Renal pelvis (tissue), 12 donors: ENCODE measurements at places on chromosomes 4 and X.

- DNase-seq, result no peak
Measured at GRCh38 chr4:101175896-101176676, 171.2 kb downstream of the PPP3CA start.

GRCh38 chr4:155552180-155552579, 114.5 kb upstream of the GUCY1A1 start:
- no peak for DNase-seq

GRCh38 chrX:30865612-30866011, 23.4 kb downstream of the TAB3 start:
- DNase-seq, result no peak

- DNase-seq, result no peak
Measured at GRCh38 chr4:93203708-93204107, 624.8 kb upstream of the ATOH1 start.

- DNase-seq, result no peak
Measured at GRCh38 chr4:98536631-98537030, 121.8 kb downstream of the TSPAN5 start.

DNA sequence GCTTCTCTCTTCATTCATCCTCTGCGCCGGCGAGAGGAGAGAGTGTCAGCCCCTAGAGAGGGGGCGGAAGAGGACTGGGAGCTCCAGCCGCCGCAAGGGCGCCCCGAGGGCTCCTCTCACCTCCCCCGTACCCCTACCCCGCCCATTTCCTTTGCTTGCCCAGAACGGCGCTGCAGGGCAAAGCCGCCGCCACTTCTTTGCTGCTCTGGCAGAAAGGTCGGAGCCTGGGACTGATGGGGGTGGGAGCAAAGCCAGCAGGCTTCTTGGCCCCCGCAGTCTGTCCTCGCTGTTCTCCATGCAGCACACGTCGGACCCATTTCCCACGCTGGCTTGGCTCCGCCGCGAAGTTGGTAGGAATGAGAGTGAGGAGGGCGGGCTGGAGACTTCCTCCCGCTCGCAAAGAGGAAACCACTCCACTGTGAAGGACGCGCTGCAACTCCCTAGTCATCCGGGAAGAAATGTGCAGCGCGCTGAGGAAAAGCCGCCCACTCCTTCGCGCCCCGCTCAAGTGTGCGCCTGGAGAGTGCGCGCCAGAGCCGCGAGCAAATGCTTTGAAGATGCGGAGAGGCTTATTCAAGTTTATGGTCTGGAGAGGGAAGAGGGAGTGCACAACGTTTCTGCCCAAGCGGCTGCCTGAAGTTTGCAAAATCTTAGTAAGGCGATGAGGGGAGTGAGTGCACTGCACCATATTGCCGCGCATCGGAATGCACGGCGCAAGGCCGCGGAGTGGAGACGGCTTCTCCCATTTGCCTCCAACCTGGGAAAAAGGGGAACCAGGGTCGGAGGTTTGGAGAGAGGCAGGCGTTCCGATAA, 2.8 kb upstream of the PCDH7 start:
- DNase-seq, result peak; percentile 68

DNA sequence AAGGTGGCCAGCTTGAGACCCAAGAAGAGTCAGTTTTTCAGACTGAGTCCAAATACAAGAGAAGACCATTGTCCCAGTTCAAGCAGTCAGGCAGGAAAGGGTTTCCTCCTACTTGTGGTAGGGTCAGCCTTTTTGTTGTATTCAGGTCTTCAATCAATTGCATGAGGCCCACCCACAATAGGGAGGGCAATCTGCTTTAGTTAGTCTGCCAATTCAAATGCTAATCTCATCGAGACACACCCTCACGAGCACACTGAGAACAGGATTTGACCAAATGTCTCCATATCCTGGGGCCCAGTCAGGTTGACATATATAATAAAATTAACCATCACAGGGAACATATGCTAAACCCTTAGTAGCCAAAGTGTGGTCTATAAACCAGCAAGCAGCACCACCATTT, 75.3 kb upstream of the FRMPD3 start:
- no peak for DNase-seq

DNA sequence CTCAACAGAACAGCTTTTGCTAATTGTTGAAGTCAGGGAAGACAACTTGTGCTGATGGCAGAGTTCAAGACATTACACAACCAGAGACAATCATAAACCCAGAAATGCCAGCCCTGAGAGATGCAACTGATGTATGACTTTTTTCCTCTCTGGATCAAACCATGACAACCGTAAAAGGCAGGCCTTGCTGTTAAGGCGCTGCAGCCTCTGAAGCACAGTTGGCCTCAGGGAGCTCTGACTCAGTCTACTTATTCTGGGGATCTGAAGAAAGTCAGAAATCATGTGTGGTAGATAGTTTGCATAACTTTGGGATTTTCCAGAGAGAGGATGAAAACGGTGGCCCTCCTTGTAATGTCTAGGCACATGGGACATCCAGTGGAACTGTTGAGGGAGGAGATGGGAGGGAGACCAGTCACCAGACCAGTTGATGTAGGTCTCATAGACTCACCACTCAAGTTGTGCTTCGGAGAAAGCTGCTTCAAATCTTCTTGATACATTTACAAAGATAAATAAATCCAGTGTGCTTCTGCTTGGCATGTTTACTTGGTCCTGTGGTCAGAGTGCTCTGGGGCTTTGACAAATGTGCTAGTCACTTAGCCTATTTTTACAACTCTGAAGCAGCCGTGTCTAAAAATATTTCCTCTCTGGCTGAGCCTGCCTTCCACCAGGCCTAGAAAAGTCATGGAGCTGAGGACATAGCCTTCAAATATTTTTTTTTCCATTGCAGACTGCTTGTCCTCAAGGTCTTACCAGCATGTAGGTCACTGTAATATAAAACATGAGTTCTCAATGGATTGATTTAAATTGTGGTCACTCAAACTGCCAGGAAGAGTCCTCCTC, 7.5 kb downstream of the HADH start:
- DNase-seq, result no peak

DNA sequence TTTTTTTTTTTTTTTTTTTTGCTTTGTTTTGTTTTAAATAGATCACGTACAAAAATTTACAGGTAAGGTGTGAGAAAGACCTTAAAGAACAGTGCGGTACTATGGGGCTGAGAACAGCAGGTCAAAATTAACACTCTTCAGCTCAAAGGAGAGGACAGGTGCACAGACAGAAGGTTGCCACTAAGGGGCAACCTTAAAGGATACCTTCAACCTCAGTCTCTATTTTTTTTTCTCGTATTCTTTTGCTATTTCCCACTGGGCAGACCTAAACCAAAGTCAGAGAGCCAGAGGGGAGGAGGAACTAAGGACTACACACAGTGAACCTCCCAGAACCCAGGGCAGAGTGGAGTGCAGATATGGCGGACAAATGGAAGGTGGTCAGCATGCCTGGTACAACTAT, 1984.3 kb upstream of the IGFBP7 start:
- no peak for DNase-seq

GRCh38 chr4:121112530-121112929, 40.2 kb upstream of the NDNF start:
- no peak for DNase-seq

- peak; percentile 15 for DNase-seq
Measured at GRCh38 chrX:136268051-136269048, 17.1 kb upstream of the MAP7D3 start.
